ENCODE measurements at places on chromosomes 16 and 17. TPM values are rescaled to one million over a fixed set of nuclear protein-coding genes. Genes with fewer than 3 reads are reported as not detected.

SALL1 gene
- total RNA-seq, result 3.5 TPM

KRTAP2-1 gene
- total RNA-seq, result not detected

ARL5C gene
- not detected for total RNA-seq

DNAAF8 gene
- total RNA-seq, result 1.3 TPM

HASPIN gene
- 5.5 TPM for total RNA-seq

FBXL16 gene
- total RNA-seq, result under 0.01 TPM

TBC1D3 gene
- not detected for total RNA-seq

AOC3 gene
- total RNA-seq, result 0.32 TPM

C17orf67 gene
- 0.86 TPM for total RNA-seq

PTGES3L gene
- total RNA-seq, result 1.3 TPM

TMEM114 gene
- total RNA-seq, result not detected

KRT17 gene
- total RNA-seq, result 6.1 TPM

GCGR gene
- not detected for total RNA-seq

WDR59 gene
- 13.9 TPM for total RNA-seq

DPEP3 gene
- not detected for total RNA-seq

HEXD gene
- 11.0 TPM for total RNA-seq

MT3 gene
- not detected for total RNA-seq

NPIPB6 gene
- not detected for total RNA-seq

TP53TG3F gene
- total RNA-seq, result under 0.01 TPM

LITAFD gene
- not detected for total RNA-seq

USP22 gene
- 258 TPM for total RNA-seq

PRR35 gene
- not detected for total RNA-seq

OR3A3 gene
- not detected for total RNA-seq

PSMD3 gene
- total RNA-seq, result 120 TPM

FBXW10 gene
- total RNA-seq, result 0.32 TPM

SLC13A2 gene
- not detected for total RNA-seq

EVI2B gene
- under 0.01 TPM for total RNA-seq

KRT14 gene
- total RNA-seq, result not detected

TMEM88 gene
- 0.43 TPM for total RNA-seq

APRT gene
- 46.1 TPM for total RNA-seq

APOH gene
- not detected for total RNA-seq

GLTPD2 gene
- total RNA-seq, result not detected

CCDC200 gene
- total RNA-seq, result not detected

SPIRE2 gene
- 3.5 TPM for total RNA-seq

TM4SF5 gene
- total RNA-seq, result not detected

RNF222 gene
- total RNA-seq, result not detected
